Karpas-422 (cell line): ENCODE measurements at places on chromosomes 11 and 22. TPM values are rescaled to one million over a fixed set of nuclear protein-coding genes. Genes with fewer than 3 reads are reported as not detected.

GRCh38 chr11:87092159-87092558 lies 54.4 kb downstream of the TMEM135 start:
- no peak for DNase-seq

- DNase-seq, result peak; percentile 82
Observed at GRCh38 chr11:16788141-16789062, 50.0 kb downstream of the C11orf58 start.

- no peak for DNase-seq
Observed at GRCh38 chr22:49751966-49752597, 75.6 kb downstream of the BRD1 start.

DNA sequence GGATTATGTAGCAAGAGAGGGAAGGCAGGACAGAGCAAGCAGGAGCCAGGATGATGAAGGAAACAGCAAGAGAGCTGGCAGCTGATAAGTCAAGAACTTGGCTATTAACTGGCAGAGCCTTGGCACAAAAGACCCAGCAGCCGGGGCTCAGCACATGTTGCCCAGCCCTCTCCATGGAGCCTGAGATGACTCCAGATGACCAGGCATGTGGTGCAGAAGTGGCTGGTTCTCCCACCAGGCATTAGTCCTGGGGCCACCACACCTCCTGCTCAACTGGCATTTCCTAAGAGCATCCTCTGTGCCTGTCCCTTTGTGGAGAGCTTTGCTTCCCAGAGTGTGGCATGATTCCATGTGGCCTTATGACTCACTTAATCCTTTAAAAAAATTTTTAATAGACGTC lies 522.6 kb downstream of the MN1 start:
- DNase-seq, result no peak

GRCh38 chr11:95697614-95698408 lies 91.8 kb downstream of the FAM76B start:
- DNase-seq, result peak; percentile 57

- DNase-seq, result no peak
Observed at GRCh38 chr11:10551845-10552352, 10.9 kb upstream of the RNF141 start.

- DNase-seq, result peak; percentile 71
Observed at GRCh38 chr11:119284344-119285157, 32.4 kb downstream of the MCAM start.

GRCh38 chr11:93841446-93841845 lies 9.0 kb downstream of the VSTM5 start:
- no peak for DNase-seq

- DNase-seq, result peak; percentile 98
Observed at GRCh38 chr11:87421422-87421821, 383.7 kb downstream of the TMEM135 start.

DNA sequence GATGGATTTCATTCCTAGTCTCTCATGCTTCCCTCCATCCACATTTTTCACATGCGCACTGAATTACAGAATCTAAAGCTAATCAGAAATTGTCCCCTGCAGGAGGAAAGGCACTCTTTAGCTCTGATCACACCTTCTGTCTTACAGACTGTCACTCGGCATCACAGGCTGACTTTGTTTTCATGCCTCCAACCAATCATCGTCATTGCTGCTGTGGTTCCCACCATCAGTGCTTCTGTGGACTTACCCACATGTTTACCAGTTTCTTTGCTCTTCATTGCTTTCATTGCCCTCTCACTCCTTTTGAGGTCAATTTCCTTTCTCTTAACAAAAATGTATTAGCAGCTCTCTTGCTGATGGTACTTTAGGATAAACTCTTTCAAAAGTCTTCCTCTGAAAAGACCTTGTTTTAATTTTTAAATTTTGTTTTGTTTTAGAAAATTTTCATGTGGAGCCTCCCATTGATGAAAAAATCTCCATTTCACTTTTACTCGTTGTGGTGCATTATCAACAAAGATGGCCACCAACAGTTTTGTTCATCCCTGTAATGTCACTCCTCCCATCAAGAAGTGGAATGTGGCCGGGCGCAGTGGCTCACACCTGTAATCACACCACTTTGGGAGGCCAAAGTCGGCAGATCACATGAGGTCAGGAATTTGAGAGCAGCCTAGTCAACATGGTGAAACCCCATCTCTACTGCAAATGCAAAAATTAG lies 20.2 kb upstream of the TREH start:
- DNase-seq, result no peak

GRCh38 chr11:31818874-31819331 lies 7.8 kb upstream of the PAX6 start:
- no peak for DNase-seq

DNA sequence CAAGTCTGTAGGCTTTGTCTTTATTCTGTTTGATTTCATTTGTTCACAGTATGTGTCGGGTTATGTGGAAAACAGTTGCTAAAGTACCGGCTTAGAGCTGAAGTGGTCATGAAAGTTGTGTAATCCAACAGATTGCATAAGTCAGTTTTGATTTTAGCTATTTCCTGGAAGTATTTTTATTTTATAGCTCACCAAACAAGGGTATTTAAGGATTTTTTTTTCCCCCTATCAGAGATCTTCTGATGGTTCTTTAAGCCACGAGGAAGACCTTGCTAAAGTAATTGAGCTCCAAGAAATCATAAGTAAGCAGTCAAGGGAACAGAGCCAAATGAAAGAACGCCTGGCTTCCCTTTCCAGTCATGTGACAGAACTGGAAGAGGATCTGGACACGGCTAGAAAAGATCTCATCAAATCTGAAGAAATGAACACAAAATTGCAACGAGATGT lies 55.9 kb downstream of the PPFIA1 start:
- no peak for DNase-seq

GRCh38 chr22:46636221-46637002 lies 16.2 kb downstream of the GRAMD4 start:
- DNase-seq, result no peak

DNA sequence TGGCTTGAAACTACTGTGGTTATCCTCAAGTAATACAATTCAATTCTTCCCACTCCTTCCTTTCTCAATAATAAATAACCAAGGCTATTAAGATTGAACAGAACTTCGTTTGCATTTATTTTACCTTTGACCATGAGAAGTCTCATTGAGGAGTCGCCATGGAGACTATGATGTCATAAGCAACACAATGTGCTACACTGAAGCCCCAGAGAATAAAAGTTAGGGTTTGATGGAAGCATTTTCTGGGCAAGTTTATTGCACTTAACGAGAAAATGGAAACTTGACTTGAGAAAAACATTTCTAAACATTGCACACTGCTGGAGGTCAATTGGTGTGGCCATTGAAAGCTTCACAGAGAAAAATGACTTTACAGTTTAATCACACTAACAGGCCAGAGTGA lies 121.5 kb downstream of the FAM76B start:
- DNase-seq, result no peak

The IL18BP gene
- 5.4 and 6.2 TPM in 2 replicates for total RNA-seq

The TSGA10IP gene
- not detected in 2 replicates for total RNA-seq

The SYT13 gene
- total RNA-seq, result not detected in 2 replicates

The OR5M10 gene
- total RNA-seq, result not detected in 2 replicates

The OR10A2 gene
- total RNA-seq, result not detected in 2 replicates

The INSC gene
- 0.22 and 1.4 TPM in 2 replicates for total RNA-seq

The OR52R1 gene
- not detected in 2 replicates for total RNA-seq
